Upper lobe of left lung (tissue), 6 donors: ENCODE measurements at places on chromosomes 12 and 14. TPM values are rescaled to one million over a fixed set of nuclear protein-coding genes. Genes with fewer than 3 reads are reported as not detected.
A peak's percentile ranks its signal among the peaks of the same experiment; 100 is the strongest.

The ACTR6 gene
- 21.6 TPM for total RNA-seq

DNA sequence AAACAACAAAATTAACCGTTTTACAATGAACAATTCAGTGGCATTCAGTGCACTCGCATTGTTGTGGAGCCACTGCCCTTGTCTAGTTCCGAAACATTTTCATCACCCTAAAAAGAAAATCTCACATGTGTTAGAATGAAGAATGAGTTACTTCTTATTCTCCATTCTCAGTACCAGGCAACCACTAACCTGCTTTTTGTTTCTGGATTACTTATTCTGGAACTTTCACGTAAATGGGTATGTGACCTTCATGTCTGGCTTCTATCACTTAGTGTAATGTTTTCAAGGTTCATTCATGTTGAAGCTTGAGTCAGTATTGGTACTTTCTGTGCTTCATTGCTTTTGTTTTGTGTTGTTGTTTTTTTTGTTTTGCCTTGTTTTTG, 15.6 kb downstream of the RCOR1 start:
- no peak for DNase-seq

- no peak for DNase-seq
Observed at GRCh38 chr12:28463396-28463795, 273.1 kb downstream of the CCDC91 start.

- peak; percentile 2 for DNase-seq
Observed at GRCh38 chr14:55807053-55807880, 227.3 kb downstream of the KTN1 start.

GRCh38 chr12:7203109-7203508, 13.6 kb downstream of the PEX5 start:
- no peak for DNase-seq

DNA sequence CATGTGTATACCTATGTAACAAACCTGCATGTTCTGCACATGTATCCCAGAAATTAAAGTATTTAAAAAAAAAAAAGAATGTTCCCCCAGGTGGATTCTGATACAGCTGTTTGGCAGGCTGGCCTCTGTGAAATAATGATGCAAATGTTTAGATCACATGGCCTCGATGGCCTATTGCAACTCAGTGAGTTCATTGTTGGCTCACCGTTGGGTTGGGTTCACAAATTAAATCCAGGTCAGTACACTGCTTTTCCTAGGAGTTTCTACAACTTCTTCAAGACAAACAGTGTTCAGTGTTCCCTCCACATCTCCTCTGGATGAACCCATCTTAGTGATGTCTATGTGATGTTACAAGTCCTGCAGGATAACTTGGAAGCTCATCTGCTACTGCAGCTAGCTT, 58.3 kb upstream of the STXBP6 start:
- no peak for DNase-seq
